ENCODE measurements at places on chromosomes 1 and 21. TPM values are rescaled to one million over a fixed set of nuclear protein-coding genes. Genes with fewer than 3 reads are reported as not detected.
A peak's percentile ranks its signal among the peaks of the same experiment; 100 is the strongest.

DNA sequence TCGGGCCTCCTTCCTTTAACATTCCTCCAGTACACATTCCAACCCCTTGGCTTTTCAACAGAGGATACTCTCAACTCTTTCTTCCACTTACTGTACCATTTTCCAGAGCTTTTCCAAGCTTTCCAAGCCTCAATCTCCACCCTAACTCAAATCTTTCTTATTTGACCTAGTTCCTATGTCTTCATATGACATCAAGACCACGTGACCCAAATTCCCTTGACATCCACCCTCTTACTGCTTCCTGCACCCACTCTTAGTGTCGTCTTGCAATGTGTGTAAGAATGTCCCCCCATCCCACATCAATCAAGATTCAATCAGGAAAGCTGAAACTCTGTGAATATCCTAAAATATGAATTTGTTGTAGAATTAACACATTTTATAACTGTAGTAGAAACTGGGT is 155.0 kb downstream of the OMA1 start:
- no peak for DNase-seq
- no peaks in the 10 kb centered on the region for H3K27me3 ChIP-seq
- no peak overlapping the region for H3K27ac ChIP-seq
- H3K36me3 ChIP-seq = no peaks in the 10 kb centered on the region
- H3K4me1 ChIP-seq = no peaks in the 10 kb centered on the region

Gene FAM151A
- not detected for total RNA-seq

Gene SLC25A34
- 1.8 TPM for total RNA-seq

DNA sequence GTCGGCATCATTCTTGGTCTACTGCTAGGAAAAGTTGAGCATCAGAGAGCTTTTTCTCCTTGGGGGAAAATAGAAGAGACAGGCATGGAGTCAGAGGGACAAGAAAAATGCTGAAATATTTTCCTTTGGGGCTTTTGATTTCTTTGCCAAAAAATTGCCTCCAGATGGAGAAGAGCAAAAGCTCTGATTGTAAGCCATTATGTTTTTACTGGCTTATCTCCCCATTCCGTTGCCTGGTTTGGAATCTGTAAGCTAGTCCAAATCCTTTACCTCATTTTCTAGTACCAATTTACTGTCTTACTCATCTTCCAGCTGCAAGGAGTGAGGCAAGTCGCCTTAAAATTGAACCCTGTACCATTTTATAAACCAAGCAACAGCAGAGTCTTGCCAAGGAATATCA is 23.3 kb upstream of the NBL1 start:
- no peak overlapping the region for H3K27ac ChIP-seq
- no peak for DNase-seq
- no peaks in the 10 kb centered on the region for H3K4me1 ChIP-seq
- peaks cover 17% of the 10 kb centered on the region for H3K36me3 ChIP-seq
- H3K4me3 ChIP-seq = no peak overlapping the region

DNA sequence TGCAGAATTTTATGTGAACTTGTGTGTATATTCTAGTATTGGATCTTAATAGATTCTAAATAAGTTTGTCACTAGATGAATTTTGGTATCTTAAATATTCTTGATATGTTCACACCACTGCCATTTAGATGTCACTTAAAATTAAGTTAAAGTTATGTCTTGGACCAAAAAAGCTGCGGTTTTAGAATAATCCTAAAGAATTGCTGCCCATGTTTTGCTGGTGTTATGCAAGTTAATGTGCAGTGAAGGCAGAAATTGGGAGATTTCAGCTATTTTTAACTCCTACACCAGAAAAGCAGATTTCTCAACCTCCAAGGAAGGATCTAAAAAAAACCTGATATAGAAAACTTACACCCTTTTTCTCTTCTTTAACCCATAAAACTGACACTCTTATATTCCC is 757 bp downstream of the ACADM start:
- no peaks in the 10 kb centered on the region for H3K27me3 ChIP-seq
- peaks cover 30% of the 10 kb centered on the region for H3K4me1 ChIP-seq
- DNase-seq = no peak
- peaks cover 8% of the 10 kb centered on the region for H3K36me3 ChIP-seq
- peak overlapping the region; percentile 100 for H3K4me3 ChIP-seq

Gene NEXN
- total RNA-seq = 0.24 TPM

- H3K27ac ChIP-seq = no peak overlapping the region
- H3K27me3 ChIP-seq = no peaks in the 10 kb centered on the region
- H3K4me1 ChIP-seq = no peaks in the 10 kb centered on the region
- H3K4me3 ChIP-seq = no peak overlapping the region
- H3K36me3 ChIP-seq = peaks cover 4% of the 10 kb centered on the region
- no peak for DNase-seq
Measured at GRCh38 chr1:41102653-41103052, 81.1 kb upstream of the SLFNL1 start.

Gene TLR5
- not detected for total RNA-seq

DNA sequence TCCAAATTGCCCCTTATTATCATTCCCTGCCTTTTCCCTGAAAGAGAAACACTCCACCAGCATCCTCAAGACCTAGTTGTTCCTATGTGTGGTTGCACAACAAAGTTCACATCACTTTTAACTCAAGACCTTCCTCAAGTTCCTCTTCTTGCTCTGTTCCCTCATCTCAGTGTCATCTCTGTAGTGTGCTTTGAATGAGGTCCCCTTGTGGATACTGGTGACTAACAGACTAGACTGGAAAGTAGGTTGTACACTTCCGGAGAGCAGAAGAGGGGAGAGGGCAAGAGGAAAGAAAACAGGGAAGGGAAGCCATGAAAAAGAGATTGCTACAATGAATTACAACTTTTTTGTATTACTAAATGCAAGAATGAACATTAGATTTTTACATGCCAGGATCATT is 853.8 kb downstream of the USP25 start:
- H3K36me3 ChIP-seq = no peaks in the 10 kb centered on the region
- H3K27me3 ChIP-seq = no peaks in the 10 kb centered on the region
- H3K4me3 ChIP-seq = no peak overlapping the region
- H3K4me1 ChIP-seq = no peaks in the 10 kb centered on the region
- no peak overlapping the region for H3K27ac ChIP-seq

DNA sequence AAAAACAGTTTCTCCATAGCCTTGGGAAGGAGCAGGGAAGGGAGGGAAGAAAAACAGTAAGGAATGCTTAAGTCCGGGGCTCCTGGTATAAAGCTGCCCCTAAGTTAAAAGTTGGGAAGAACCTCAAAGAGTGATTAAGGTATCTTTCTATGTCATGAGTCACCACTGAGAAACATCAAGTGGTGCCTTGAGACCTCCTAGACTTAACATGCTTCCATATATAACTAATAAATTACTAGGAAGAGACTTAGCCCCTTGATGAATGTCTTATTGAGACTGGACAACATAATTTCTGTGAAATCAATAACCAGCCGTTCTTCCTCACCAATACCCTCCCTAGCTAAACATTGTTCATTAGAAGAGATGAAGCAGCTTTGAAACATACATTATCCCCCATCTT is 121.8 kb upstream of the SLC44A3 start:
- H3K27ac ChIP-seq = no peak overlapping the region
- no peak for DNase-seq
- H3K27me3 ChIP-seq = peaks cover 9% of the 10 kb centered on the region

GRCh38 chr21:41848958-41849580 is 30.1 kb downstream of the PRDM15 start:
- no peak overlapping the region for H3K4me3 ChIP-seq
- no peaks in the 10 kb centered on the region for H3K4me1 ChIP-seq
- H3K27me3 ChIP-seq = no peaks in the 10 kb centered on the region
- H3K36me3 ChIP-seq = peaks cover 6% of the 10 kb centered on the region

- no peaks in the 10 kb centered on the region for H3K36me3 ChIP-seq
- H3K4me3 ChIP-seq = no peak overlapping the region
- H3K27ac ChIP-seq = no peak overlapping the region
- H3K4me1 ChIP-seq = no peaks in the 10 kb centered on the region
Measured at GRCh38 chr1:157352817-157353408, 199.4 kb downstream of the FCRL5 start.

Gene LDLRAD1
- total RNA-seq = not detected

Gene HRNR
- not detected for total RNA-seq

Data from activated T-helper 1 cell treated with anti-CD3 and anti-CD28 coated beads, Interleukin-12 subunit alpha, Interleukin-12 subunit beta, Interleukin-2, Interleukin-4 antibody, amounts not matched to agents 30 ng/mL and 10 ng/mL and 1 ng/mL, durations not matched to agents 14 hours and 24 hours and 36 hours (primary cell).